ENCODE measurements at places on chromosomes 13 and 19.

DNA sequence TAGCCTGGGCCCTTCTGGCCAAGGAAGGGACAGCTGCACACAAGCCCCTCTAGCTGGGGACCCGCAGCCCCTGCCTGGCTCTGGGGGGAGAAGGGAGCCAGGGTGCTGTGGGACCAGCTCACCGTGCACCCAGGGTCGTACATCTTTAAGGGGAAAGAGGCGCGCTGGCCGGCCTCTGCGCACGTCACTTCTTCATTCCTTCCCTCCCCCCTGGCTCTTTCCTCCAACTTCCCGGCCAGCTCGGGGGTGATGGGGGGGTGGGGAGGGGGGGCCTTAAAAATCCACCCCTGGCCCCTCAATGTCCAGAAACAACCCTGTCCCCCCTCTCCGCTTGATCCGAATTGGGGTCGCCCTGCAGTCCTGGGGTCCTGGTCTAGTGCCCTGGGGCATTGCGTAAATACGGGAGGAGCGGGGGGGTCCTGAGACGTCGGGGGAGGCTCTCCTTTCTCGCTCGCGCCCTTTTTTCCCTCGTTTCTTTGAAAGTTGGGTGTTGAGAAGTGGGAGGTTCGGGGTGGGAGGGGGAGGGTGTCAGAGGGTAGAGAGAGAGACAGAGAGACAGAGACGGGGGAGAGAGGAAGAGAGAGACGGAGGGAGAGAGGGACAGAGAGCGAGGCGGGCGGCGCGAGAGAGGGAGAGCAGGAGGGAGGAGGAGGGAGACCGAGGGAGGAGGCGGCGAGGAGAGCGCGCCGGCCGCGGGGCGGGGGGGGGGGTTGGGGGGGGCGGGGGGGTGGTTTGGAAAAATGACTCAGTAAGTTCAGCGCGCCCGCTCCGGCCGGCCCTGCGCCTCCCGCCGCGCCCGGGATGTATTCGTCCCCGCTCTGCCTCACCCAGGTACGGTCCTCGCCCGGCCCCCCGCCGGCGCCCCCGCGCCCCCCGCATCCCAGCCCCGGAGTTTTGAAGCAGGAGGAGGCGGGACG is at the start of gene NFIC:
Gene NFIC (plus strand): TSS at position 748 of the 917 bp plus-strand sequence. CDS start 54 bp downstream, at position 802.
- DNase-seq: peak; percentile 51

DNA sequence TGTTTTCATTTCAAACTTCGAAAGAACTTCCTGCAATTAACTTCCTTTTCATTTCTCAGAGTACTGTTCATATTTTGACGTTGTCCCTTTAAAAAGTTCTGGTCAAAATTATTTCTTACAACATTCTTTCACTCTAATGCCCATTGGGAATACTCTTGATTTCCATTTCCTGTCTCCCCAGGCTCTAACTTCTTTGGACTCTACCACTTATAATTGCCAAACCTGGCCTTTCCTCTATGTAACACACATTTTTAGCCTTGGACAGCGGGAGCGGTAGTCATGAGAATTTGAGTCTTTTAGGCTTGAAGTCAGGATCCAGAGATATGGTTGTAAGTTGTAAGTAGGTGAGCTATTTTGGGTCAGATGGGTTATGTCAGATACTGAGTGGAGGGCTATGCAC is 163.5 kb upstream of the SPRY2 start:
- DNase-seq: no peak

DNA sequence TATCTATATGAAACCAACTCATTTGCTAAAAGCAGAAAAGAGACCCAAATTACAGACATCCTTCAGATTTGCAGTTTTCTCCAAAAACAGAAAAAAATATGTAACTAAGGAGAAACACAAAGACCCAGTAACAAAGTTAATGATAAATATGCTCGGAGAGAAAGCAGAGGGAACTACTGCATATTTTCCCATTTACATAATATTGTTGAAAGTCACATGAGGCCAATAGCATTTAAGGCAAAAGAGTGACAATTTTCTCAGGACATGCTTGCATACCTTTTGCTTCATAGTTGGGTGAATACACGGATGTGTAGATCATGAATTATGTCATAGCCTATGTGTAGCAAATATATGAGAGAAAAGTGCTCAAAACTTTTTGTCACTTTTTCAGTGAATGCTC is 310.3 kb downstream of the EFNB2 start:
- DNase-seq: no peak

- no peak for DNase-seq
Observed at GRCh38 chr19:49141352-49141751, 13.8 kb downstream of the HRC start.

DNA sequence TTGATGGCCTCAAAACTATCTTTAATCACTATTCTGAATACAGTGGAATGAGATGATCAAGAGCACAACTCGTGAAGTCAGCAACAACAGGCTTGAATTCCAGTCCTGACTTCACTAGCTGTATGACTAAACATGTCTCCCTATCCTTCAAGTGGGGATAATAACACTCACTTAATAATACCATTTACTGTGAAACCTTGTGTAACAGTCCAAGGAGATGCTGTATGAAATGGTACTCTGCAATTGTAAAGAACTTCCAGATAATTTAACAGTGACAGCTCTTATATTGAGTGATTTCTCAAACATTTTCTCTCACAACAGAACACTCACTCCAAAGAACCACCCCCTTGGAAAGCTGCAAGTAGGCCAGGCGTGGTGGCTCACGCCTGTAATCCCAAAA is 823.1 kb downstream of the DIAPH3 start:
- DNase-seq: no peak

GRCh38 chr13:113454936-113455335 is 1.6 kb upstream of the ADPRHL1 start:
- no peak for DNase-seq

- no peak for DNase-seq
Observed at GRCh38 chr13:96982672-96983071, 11.6 kb downstream of the OXGR1 start.

DNA sequence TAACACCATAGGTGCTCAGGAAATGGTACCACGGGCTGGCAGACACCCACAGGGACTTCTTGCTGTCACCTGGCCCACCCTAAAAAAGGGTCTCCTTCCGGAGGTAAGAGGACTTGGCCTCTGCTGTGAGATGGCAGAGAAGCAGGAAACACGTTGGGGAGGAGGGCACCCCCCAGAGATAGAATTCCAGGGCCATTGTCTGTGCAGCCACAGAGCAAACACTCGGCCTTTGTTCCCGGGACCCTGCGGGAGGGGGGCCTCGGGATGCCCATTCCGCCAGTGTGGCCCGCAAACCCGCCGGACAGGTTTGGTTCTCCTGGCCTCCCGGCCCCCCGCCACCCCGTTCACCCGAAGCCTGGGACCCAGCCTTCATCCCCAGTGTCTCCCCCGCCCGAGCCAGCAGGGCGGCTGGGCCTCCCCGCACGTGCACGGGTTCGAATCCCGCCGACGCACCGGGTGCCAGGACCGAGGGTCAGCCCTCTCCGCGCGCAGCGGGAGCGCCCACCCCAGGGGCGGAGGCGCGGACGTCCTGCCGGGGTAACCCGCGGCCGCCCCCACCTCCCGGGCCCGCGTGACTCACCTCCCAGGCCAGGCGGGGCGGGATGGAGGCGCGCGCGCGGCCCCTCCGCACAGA is 714 bp downstream of the PLPP2 start:
- DNase-seq: peak; percentile 23

DNA sequence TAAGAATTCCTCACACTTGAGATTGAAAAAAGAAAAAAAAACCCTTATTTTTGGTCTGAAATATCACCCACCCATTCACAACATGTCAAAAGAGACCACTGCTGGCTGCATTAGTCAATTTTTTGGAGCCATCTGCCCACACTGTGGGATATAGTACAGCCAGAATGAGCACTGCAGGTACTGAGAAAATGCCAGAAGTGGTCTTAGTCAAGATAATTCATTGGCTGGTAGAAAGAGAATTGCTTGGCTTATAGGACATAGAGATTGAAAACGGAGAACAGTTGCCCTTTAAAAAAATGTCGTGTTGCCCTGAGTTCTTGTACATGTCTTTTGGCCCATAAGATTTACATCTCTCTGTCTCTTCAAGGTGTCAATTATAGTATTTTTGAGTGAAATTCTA is 1899.5 kb downstream of the OLFM4 start:
- no peak for DNase-seq

DNA sequence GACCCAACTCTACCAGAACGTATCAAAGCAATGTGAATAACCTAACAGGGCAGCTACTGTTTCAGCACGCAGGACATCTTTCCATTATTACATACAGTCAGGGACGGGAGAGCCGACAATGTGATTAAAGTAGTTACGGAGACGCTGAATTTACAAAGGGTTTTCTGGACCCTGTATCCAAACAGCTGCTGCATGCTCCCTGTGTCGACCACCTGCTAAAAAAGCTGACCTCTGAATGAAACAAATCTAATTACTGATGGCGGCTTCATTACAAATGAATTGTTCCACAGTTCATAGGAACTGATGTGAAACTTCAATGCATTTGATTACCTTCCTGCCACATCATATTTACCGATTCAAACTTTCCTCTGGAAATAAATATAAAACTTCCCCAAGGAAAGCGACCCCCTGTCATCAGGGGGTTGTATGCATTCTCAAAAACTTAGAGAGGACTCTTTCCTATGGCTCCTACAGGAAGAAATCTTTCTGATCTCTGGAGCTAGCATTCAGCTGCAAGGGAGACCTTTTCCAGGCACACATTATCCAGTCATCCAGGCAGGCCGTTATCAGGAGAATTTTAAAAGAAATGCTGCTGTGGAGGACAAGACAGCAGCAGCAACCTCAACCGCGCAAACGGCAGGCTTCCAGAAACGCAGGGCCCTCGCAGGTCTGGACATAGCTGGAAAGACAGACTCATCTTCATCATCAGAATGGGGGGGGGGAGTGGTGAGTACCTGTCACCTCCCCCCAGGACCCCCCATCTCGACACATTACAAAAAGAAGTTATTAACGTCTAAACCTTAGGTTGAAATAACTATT is 3.1 kb downstream of the EFNB2 start:
- DNase-seq: no peak

DNA sequence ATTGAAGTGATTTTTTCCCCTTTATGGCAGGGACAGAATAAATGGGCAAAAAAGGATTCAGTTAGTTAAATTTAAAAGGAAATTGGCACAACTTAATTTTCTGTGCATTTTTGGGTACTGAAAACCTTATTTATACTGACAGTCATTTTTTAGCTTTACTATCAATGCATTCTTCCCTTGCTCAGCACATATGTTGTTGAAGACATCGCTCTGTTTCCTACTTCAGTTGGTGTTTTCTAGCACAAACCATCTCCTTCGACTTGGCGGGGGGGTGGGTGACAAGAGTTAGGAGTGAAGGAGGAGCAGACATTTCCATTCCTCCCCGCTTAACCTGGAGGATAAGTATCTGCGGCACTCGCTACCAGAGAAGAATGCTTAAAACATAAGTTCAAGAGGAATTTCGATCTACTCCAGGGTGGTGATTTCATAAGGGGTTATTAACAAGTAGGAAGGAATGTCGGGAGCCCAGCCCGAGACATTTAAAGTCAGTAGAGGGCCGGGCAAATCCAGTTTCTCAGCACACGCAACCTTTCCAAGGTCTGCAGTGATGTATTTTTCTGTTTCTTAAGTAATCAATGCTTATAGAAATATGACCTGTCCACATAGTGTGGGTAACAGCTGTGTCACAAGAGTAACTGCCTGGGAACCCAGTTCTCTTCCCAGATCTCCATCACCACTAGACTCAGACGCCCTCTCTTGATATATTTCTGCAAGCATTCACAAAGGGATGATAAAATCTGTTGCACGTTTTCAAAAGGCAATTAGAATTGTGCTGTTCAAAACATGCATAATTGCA is 525.8 kb downstream of the MYO16 start:
- DNase-seq: no peak

DNA sequence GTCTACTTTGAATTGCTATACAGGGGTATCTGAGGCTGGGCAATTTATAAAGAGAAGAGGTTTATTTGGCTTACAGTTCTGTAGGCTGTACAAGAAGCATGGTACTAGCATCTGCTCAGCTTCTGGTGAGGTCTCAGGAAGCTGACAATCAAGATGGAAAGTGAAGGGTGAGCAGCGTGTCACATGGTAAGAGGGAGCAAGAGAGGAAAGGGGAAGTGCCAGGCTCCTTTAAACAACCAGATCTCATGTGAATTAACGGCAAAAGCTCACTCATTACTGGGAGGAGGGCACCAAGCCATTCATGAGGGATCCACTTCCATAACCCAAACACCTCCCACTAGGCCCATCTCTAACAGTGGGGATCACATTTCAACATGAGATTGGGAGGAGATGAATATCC is 222.4 kb downstream of the TDRD3 start:
- DNase-seq: no peak

- DNase-seq: peak; percentile 58
Observed at GRCh38 chr19:17448131-17448967, at the start of gene TMEM221. Gene TMEM221, minus strand, starts transcription at chr19:17448668. Its CDS starts 206 bp downstream, at chr19:17448462.

DNA sequence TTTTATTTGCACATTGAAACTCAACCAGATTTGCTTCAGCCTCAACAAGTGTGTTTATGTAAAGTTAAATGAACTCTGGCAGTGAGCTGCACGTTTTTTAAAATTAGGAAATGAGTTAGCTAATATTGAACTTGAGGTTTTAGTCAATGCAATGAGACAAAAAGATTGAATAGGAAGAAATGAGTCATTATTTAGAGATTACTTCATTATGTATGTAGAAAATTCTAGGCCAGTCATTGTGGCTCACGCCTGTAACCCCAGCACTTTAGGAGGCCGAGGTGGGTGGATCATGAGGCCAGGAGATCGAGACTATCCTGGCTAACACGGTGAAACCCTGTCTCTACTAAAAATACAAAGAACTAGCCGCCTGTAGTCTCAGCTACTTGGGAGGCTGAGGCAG is 22.8 kb upstream of the CD70 start:
- DNase-seq: no peak

DNA sequence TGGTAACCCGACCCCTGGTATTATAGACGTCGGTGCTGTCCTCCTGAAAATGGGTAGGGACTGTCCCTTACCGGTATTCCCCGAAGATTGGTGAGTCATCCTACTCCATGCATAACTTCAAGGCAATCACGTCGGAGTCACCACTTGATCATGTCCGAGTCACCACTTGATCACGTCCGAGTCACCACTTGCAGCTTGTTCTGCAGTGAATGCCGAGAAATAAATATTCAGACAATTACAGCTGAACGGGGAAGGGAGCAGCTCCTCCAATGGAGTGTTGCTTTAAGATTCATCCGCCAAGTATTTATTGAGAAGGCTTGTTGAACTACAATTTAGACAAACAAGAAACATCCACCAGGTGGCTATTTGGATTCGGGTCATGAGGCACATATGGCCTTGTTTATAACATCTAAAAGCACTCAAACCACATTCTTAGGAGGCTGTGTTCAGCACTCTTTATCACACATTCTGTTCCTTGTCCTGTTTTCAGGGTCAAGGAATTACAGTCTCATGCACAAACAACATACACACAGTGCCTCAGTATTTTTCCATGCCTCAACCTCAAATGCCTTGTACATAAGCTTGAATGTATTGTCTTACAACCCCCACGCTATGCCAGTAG is 43.1 kb downstream of the ZNF726 start:
- no peak for DNase-seq
